Cardiac septum (tissue), 1 donor: ENCODE measurements at places on chromosomes 12 and 14. TPM values are rescaled to one million over a fixed set of nuclear protein-coding genes. Genes with fewer than 3 reads are reported as not detected.

DNA sequence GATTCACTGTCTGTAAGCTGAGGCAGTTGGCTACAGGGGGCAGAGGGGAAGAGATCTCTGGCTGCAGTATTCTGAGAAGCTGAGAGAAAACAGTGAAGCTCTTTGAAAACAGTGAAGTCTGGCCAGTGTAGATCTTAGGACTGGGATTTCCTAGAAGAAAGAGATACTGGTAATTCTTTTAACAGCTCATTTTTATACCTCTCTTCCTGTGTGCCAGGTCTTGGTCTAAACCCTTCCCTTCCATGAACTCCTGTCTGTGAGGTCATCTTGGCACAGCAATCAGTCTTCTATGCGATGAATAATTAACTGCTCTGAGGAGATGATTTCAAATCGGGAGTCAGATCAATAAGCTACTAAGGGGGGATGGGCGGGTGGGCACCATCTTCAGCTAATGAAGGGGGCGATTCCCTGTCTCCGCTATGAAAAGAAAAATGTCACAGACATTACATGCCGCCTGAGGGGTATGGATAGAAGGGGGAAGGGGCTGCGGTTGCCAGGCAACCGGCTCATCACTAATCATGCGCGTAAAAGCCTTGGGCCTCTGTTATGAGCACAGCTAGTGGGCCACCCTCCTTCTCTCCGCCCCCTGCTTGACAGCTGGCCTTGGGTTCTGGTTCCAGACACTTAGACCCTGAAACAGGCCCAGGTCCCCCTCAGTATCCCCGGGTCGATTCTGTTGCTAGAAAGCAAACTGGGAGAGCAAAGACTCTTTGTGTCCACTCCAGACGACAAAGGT lies 75.3 kb upstream of the CEP83 start:
- peak; percentile 36 for DNase-seq

- DNase-seq = no peak
Observed at GRCh38 chr12:106722837-106723236, 51.6 kb upstream of the RIC8B start.

GRCh38 chr14:70009961-70010360 lies 130.7 kb downstream of the SMOC1 start:
- peak; percentile 58 for DNase-seq

DNA sequence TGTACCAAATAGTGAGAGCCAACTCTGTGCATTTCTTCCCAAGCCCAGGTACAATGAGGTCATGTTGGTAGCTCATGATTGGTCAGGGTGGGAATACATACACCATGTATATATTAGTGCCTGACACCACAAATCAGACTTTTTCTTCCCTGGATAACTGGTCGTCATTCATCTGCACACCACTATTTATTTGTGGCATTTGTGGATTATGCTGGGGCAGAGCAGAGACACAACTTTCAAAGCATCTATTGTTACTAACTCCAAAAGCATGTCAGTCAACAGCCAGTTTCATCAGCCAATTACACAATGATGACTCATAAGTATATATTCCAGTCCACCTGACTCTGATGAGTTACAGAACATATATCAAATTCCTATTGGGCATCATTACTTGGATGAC lies 181.7 kb downstream of the ADAMTS20 start:
- DNase-seq = no peak

DNA sequence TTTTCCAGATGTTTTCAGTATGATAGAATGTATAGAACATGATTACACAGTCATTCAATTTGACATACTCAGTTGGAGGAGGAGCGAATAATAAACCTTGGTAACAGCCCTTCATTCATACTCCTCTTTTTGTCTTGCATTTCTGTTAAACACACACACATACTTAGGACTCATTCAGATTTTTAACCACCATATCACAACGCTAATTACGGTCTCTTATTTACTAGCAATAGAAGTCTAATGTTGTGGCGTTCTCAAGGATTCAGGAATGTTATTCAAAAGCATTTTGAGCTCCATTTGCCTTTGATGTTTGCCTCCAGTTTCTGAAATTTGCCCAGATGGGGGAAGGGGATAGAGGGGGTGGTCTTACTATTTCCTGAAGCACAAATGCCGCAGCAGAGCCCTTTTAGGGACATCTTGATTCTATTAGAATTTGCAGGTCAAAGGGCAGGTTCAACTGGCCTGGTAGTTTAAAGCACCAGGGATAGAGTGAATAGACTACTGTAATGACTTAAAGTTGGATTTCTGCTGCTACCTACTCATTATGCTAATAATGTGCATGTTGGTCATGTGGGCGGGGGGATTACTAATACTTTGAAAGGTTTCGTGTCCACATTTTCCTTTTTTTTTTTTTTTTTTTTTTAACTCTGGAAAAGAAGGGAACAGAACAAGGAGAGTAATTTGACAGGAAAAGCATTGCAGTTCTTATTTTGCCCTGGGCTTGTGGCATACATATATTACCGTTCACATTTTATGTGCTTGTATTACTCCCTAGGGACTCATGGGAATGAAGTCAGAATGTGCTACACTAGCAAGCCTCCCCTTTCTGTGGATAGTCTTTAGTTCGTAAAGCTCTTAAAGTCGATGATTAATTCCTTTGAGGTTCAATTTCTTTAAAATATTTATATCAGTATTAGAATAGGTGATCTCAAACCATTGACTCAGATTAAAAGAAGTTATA lies 226.8 kb downstream of the FBXL14 start:
- no peak for DNase-seq

GRCh38 chr14:43003845-43004244 lies 1397.2 kb downstream of the LRFN5 start:
- DNase-seq = no peak

DNA sequence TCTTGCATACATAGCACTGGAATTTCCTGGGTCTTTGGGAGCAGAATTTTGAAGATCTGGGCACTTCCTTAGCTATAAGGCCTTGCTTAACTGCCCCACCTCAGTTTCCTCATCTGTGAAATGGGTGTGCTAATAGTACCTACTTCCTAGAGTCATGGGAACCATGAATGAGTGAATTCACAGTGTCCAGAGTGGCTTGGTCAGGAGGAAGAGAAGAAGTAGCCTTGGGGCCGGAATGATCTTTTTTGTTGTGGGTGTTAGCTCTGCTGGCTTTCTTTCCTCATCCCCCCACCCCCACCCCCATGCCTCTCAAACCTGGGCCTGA lies 2.4 kb downstream of the SH2B3 start:
- DNase-seq = no peak

- DNase-seq = no peak
Observed at GRCh38 chr12:127429551-127430285, 837.3 kb upstream of the TMEM132C start.

GRCh38 chr12:66235626-66236281 lies 46.7 kb downstream of the IRAK3 start:
- no peak for DNase-seq

GRCh38 chr12:65195387-65196055 lies 26.1 kb downstream of the LEMD3 start:
- no peak for DNase-seq

DNA sequence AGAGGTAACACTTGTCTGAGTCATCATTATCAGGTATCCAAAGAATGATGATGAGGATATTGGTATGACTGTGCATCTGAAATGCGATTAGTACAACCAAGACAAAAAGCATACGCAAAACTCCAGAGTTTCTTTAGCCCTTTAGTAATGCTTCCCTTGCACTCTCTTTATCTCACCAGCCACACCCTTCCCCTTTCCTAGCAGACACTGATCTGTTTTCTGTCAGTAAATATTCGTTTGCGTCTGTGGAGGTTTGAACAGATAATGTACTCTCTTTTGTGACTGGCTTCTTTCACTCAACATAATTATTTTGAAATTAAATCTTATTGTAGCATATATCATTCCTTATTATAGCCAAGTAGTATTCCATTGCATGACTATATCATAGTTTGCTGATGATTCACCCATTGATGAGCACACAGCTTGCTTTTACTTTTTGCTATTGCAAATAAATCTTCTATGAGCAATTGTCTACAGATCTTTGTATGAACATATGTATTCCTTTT lies 775.7 kb downstream of the SLC6A15 start:
- DNase-seq = no peak

GRCh38 chr12:21771311-21771710 lies 3.2 kb downstream of the KCNJ8 start:
- DNase-seq = no peak

DNA sequence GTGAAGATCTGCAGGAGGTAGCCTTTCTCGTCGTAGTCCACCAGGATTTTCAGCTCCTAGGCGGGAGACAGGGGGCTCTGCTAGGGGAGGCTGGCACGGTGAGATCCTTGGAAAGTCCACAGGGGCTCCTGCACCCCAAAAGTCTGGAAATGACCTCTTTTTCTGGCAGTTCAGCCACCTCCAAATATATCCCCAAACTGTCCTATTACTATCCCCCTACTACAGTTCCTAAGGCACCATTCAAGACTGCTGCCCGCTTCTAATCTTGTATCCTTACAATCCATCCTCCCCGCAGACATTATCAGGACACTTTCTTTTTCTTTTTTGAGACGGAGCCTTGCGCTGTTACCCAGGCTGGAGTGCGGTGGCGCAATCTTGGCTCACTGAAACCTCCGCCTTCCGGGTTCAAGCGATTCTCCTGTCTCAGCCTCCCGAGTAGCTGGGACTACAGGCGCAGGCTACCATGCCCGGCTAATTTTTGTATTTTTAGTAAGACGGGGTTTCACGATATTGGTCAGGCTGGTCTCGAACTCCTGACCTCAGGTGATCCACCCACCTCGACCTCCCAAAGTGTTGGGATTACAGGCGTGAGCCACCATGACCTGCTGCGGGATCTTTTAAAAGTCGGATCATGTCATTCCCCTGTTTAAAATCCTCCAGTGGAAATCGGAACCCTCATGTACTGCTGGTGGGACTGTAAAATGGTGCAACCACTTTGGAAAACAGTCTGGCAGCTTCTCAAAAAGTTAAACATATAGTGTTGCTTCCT lies 18.5 kb downstream of the HPD start:
- no peak for DNase-seq

GRCh38 chr12:109253913-109254544 lies 55.1 kb downstream of the FOXN4 start:
- no peak for DNase-seq

DNA sequence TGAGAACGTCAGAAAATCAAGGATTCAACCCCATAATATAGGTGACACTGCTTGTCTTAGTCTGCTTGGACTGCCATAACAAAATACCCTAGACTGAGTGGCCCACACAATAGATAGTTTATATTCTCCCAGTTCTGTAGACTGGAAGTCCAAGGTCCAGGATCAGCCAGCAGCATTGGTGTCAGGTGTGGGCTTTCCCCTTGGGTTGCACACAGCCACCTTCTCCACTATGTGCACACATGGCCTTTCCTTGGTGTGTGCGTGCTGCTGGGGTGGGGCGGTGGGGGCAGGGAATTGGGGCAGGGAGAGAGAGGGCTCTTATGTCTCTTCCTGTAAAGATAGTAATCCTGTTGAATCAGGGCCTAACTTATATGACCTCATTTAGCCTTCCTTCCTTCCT lies 106.4 kb downstream of the SLC25A47 start:
- DNase-seq = no peak

DNA sequence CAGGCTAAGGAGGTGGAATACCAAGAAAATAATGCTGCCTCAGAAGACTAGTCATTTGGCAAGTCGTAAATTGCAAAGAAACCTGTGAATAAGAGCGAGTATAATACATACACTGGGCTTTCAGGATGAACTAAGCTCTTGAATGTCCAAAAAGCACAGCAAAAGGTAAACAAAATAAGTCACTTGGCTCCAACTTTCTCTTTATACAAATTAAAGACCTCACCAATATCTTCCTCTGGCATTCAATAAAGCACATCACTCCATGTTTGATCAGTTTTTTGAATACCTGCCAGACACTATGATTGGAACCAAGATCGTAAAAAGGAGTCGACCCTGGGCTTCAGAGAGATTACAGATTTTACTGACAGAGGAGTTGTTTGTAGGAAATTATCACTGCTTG lies 3.5 kb downstream of the DICER1 start:
- no peak for DNase-seq

GRCh38 chr14:34135492-34135891 lies 184.6 kb upstream of the EGLN3 start:
- DNase-seq = no peak

DNA sequence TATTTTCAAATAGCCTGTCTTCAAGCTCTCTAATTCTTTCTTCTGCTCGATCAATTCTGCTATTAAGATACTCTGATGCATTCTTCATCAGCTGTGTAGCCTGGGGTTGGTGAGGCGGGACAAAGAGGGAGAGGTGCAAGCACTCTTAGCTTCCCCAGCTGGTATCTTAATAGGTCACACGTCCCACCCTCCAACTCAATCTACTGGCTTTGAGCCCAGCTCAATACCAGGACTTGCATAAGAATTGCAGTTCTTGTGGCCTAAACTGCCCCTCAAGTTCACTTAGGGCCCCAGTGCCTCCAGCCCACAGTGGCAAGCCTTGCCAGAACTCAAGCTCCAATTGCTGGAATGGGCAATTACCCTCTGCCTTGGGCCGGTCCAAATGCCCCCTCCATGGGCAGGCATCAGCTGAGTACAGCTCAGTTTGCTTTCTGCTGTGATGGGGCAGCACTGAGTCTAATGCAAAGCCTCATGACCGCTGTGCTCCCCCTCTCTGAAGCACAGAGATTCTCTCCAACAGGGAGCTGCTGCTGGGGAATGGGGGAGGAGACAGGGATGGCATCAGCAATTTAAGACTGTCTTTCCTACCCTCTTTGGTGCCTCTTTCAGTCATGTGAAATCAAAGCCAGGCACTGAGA lies 5.6 kb upstream of the SPATA7 start:
- no peak for DNase-seq

DNA sequence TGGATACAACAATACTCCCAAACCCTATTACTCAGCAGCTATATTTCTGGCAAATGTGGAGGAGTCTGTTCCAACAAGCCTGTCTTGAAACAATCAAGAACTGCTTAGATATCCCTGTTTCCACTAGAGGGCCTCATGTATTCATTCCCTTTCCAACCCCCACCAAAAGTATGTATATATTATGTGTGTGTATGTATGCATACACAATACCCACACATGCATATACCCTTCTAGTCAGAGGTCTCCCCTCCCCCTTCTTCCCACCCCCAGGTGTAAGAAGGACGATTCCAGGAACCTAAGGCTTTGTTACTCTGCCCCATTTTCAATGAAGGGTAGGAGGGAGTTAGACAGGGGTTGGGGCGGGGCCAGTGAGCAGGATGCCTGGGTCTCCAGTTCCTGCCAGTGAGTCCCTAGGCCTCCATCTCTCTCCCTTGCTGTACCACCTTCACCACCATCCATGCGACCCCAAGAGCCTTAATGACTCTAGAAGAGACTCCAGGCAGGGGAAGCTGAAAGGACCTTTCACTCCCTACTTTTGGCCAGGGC lies at the start of gene DGKA:
Gene DGKA, plus strand, starts transcription at position 392 of the 546 bp plus-strand sequence. CDS start 5,342 bp downstream, outside the sequence.
- DNase-seq = no peak

The PHLDA1 gene
- 99.4 TPM for total RNA-seq

The CLEC1A gene
- total RNA-seq = 2.2 TPM

The MYF6 gene
- 1.1 TPM for total RNA-seq

The KRT79 gene
- total RNA-seq = not detected

The P2RX4 gene
- 6.4 TPM for total RNA-seq

The MTRFR gene
- 7.8 TPM for total RNA-seq

The LYZ gene
- total RNA-seq = 32.9 TPM

The BCL2L2 gene
- 48.2 TPM for total RNA-seq

The RPL10L gene
- total RNA-seq = not detected

The HIF1A gene
- 73.2 TPM for total RNA-seq

The CNTN1 gene
- 0.27 TPM for total RNA-seq

The STON2 gene
- total RNA-seq = 5.7 TPM

The B4GALNT3 gene
- 65.3 TPM for total RNA-seq
